CD4-positive, CD25-positive, alpha-beta regulatory T cell (primary cell): ENCODE measurements at places on chromosomes 7 and 10.

DNA sequence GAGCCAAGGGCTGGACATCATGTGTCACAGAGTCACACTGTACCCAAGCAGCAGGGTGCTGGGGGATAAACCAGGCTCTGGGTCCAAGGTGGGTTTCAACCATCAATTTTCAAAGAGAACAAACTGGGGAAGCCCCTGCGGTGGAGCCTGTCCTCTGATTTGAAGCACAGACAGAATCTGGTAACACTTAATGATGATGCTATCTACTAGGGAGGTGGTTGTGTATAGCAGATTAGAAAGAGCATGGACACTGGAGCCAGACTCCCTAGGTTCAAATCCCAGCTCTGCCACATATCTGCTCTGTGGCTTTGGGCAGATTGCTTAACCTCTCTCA, 204.9 kb upstream of the ZMIZ1 start:
- no peak for DNase-seq

DNA sequence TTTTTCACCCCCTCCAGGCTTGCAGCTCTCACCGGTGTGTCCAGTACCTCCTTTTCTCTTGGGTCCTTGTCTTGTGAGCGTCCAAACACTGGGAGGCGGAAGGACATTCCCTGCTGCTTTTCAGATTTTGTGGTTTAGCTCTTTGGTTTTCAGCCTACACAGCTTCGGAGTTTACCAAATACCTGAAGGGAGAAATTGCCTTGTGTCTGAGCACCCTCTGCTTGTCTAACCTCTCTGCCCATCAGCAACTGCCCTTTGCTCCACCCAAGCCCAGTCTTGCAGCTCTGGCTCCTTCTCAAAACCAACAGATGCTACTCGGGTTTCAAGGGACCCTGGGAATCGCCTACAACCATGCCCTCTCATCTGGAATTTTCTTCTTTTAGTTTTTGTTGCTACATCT, 519.1 kb upstream of the IGFBP3 start:
- DNase-seq: no peak

DNA sequence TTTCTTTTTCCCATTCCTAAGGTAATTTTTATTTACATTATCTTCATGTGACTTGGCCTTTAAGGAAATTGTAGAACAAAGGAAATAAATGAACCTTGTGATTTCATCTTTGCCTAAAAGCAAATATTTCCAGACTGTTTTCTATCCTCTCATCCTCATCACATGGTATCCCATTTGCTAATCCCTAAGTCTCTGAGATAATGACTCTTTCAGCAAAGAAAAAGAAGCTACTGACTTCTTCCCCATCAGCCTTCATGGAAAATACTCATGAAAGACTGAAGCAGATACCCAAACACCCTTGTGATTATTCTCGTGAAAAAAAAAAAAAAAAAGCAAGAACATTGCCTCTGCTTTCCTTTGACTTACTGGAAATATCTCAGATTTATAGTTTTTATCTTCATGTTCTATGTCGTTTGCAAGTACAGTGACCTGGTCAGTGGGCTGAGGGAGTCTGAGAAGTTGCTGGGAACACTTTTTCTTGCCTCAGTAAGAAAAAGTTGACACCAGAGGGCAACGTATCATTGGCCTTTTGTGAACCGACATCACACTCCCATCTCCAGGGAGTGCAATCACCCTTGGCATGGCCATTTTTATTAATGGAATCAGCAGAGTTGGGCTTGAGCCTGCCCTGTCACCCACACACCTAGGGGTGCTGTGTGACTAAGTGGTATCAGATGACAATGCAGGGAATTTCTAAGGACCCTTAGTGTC, 246.0 kb upstream of the KMT2E start:
- no peak for DNase-seq

DNA sequence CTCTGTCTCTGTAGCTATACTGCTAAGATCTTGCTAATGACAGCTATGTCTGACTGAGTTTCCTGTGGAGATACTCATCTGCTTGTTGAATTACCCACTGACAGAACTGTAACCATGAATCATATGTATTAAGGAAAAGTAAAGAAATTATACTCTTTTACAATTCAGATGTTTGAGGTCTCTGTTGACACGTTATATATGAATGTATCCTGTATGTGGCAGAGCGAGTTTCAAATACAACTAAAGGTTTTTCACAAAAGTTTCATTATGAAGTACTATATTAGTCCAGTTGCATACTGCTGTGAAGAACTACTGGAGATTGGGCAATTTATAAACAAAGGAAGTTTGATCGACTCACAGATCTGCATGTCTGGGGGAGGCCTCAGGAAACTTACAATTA, 232.5 kb downstream of the CDK14 start:
- no peak for DNase-seq

DNA sequence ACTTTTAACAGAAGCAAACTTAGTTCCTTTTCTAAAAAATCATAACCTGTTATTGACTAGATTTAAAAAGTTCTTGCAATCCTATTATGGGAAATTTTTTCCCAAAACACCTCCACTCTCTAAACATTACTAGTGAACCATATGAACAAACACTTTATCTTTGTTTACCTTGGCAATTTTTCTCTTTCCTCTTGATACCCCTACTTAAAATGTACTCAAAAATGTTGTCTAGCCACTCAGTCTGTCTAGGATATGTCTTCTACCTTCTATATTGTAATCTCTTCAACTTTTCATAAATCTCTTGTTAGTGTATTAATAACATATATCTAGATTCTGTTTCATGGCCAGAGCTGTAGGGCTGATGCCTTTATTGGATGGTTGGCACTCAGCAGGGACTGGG, 630.0 kb upstream of the GRM3 start:
- no peak for DNase-seq

GRCh38 chr10:118870467-118871243, 115.9 kb upstream of the CACUL1 start:
- no peak for DNase-seq

- no peak for DNase-seq
Measured at GRCh38 chr7:107236862-107237261, 68.1 kb downstream of the HBP1 start.

- DNase-seq: no peak
Measured at GRCh38 chr10:13457958-13458686, 70.7 kb downstream of the BEND7 start.

DNA sequence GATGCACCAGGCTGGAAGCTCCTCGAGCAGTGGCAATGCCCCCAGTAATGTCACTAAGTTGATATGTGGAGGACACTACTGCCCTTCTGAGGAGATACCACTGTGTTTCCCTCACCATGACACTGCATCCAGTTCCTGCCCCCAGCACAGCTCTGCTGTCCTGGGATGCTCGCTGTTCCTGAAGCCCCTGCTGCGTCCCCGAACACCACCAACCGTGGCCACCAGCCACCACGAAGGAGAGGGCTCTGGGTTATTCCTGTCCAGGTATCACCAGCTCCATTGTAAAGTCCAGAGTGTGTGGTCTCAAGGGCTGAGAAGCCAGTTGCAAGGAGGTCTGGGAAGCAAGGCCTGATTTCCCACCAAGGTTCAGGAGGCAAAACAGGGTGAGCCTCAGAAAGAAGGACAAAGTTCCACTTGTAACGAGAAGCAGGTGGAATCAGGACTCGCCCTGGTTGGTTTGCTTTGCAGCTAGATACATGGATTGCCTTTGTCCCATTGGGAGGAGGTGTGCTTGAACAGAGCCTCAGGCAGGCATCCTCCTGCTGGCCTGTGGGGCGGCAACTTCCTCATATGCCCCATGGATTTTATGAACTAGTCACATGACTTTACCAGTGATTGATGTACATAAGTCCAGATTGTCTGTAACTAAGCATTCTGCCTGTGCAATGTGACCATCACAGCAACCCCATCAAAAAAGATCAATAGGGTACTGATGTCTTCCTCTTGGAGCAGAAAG, 427.0 kb upstream of the VSTM2A start:
- no peak for DNase-seq

DNA sequence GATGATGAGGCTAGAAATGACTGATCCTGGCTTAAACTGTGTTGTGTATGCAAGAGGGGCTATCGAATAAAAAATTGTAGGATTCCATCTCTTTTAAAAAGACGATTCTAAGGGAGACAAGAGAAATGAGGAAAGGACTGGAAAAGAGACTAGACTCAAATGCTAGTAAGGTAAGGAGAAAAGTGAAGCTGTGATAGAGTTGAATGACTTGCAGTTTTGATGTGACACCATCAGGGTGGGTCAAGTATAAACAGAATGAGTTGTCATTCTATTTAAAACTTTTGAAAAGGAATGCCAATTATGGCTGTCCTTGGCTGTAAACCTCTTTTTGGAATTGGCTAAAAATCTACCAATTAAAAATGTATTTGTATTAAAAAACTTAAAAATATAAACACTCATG, 184.5 kb upstream of the PHF14 start:
- no peak for DNase-seq

DNA sequence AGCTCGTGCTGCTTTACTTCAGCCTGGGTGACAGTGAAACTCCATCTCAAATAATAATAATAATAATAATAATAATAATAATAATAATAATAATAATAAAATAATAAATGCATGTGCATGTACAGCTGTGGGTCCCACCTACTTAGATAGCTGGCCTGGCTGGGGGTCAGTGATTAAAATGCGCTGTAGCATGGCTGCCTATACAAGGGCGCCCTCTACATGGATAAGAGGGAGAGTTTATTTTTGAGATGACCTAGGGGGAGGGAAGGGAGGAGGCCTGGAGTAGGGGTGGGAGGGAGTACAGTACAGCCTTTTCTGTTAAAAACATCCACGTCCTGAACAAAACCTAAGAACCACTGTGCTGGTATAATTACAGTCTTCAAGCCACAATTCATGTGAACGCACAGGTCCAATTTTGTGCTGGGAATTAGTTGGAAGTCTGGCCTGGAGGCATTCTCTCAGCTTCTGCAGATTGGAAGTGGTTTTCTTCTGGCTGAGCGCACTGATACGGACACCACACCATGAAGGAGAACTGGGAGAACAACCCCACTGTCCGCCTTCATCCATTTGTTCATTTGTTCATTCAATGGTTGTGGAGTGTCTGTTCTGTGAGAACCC, 146.5 kb downstream of the TMEM178B start:
- DNase-seq: no peak

DNA sequence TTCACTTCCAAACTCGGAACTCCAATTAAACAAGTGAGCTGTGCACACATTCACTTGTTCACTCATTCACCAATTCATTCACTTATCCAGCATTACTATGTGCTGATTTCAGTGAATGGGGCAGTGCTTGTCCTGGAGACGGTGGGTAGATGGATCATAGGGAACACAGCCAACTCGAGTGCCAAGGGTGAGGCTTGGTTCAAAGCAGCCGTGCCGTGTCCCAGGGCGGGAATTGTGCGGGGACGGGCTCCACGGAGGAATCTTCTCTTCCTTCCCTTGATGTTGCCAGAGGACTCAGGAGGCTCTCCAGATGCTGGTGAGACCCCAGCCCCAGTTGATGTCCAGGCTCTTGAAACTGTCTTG, 2.9 kb downstream of the SH2D4B start:
- DNase-seq: no peak

DNA sequence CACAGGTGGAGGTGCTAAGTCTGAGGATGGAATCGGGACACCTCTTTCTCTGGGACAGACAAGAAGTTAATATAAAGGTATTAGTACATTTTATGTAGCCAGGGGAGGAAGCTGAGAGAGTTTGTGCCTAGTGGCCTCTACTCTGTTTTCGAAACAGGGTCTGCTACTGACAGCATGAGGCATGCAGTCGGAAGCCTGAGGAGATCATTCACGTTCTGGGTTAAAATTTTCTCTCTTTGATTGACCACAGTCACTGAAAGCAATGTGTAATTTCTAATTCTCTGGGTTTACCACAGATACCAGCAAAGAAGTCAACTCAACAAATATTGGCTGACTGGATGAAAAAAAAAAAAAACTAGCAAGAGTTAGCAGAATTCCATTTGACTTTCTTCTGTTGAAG, 53.3 kb upstream of the KCTD7 start:
- DNase-seq: no peak

GRCh38 chr10:49598986-49599385, 11.1 kb upstream of the SLC18A3 start:
- DNase-seq: no peak

GRCh38 chr7:4939971-4940728, 18.8 kb downstream of the MMD2 start:
- DNase-seq: no peak

GRCh38 chr10:31187182-31187581, 131.8 kb upstream of the ZEB1 start:
- no peak for DNase-seq

- DNase-seq: no peak
Measured at GRCh38 chr10:112213836-112214235, 30.3 kb upstream of the GPAM start.

GRCh38 chr10:24958721-24959381, 6.4 kb upstream of the PRTFDC1 start:
- DNase-seq: no peak

DNA sequence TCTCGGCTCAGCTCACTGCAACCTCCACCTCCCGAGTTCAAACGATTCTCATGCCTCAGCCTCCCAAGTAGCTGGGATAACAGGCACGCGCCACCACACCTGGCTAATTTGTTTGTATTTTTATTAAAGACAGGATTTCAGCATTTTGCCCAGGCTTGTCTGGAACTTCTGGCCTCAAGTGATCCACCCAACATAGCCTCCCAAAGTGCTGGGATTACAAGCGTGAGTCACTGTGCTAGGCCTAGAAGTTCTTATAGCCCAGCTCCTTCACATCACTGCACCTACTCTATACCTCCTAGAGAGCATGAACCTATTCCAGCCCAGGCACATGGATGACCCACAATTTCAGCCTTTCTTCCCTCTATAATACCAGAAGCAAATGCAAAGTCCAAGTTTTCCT, 1.3 kb upstream of the BLOC1S2 start:
- DNase-seq: no peak

DNA sequence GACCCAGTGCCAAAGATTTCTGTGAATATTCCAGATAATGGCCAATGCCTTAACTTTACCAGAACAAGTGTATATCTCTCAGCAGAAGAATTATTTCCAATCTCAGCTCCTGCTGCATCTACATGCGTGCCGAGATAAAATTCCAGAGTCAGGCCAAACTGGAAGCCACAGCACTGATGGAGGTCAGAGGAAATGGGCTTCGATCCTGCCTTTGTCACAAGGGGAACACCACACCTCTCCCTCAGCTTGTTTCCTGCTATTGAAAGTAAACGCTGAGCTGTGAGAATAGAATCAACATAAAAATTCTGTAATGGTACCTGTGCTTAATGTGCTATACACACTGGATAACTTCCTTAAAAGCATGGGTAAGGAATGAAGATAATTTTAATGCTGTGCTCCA, 255.5 kb downstream of the NEBL start:
- DNase-seq: no peak

- DNase-seq: no peak
Measured at GRCh38 chr10:131811630-131812403, 89.0 kb upstream of the PPP2R2D start.

DNA sequence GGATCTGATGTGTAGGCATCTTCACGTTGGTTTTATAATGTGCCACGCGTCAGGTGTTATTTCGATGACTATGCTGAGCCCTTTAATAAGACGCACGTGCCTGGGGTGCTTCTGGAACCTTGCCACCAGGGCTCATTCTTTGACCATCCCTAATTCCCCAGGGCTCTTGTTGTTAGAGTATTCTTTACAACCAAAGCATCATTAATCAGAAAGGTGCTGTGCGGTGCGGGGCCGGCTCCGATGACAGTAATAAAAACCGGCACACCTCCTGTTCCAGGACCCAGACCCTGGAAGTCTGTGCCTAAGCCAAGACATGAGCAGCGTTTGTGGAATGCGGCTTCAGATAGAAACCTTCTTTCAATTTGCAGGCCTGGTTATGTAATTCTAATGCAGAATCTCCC, 58.4 kb downstream of the MGMT start:
- no peak for DNase-seq
